ENCODE measurements at places on chromosomes 3 and 15. TPM values are rescaled to one million over a fixed set of nuclear protein-coding genes. Genes with fewer than 3 reads are reported as not detected.
A peak's percentile ranks its signal among the peaks of the same experiment; 100 is the strongest.

- no peak for DNase-seq
- H3K27me3 ChIP-seq = no peaks in the 10 kb centered on the region
- H3K4me3 ChIP-seq = no peak overlapping the region
- H3K4me1 ChIP-seq = peaks cover 5% of the 10 kb centered on the region
- H3K27ac ChIP-seq = no peak overlapping the region
- H3K36me3 ChIP-seq = no peaks in the 10 kb centered on the region
Observed at GRCh38 chr3:123508178-123508577, 59.3 kb upstream of the ADCY5 start.

- H3K4me3 ChIP-seq = peak overlapping the region; percentile 89
- peaks cover 15% of the 10 kb centered on the region for H3K36me3 ChIP-seq
- H3K27me3 ChIP-seq = no peaks in the 10 kb centered on the region
Observed at GRCh38 chr15:44713006-44713966, 2.0 kb downstream of the B2M start.

DNA sequence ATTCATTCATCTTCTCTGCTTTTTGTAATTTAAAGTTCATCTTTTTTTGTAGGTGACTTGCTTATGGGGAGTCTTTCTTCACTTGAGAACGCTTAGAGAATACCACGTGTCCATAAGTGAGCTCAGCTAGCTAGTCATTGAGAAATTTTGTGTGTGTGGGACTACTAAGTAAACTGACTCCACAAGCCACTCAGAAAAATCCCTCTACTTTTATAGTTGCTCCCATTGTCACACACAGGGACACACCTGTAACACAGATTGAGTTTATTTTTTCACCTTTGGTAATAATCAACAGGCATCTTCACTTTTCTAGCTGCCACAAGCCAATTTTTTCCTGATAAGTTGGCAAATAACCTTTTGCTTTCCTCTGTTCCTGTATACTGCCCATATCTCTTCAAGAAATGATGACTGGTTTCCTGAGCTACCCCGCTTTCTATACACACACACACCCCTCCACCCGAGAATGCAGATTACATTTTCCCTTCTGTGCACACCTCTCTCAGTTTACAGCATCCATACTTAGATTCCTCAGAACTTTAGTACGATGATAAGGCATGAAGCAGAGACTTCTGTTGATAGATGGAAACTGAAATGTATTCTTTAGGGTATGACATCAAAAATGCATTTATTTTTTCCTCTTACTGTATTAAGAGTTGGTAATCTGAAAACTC is 4.6 kb downstream of the TSC22D2 start:
- peak overlapping the region; percentile 89 for H3K4me3 ChIP-seq
- H3K36me3 ChIP-seq = no peaks in the 10 kb centered on the region
- DNase-seq = no peak
- no peak overlapping the region for H3K27ac ChIP-seq
- H3K4me1 ChIP-seq = peaks cover 41% of the 10 kb centered on the region

DNA sequence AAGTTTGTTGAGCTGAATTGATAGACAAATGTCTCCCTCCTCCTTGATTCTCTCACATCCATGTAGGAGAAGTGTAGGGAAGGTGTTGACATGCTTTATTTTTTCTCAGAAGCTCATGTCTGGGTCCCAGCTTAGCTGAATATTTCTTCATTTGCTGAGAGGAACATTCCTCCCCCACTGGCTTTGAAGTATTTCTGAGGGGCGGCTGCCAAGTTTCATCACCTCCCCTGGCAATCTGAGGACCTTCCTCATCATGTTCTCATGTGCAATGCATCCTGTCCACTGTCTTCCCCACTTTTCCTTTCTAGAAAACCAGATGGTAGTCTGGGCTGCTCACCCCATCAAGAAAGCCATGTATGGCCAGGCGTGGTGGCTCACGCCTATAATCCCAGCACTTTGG is 168.9 kb upstream of the RGMA start:
- H3K4me1 ChIP-seq = no peaks in the 10 kb centered on the region
- no peak for DNase-seq
- no peak overlapping the region for H3K27ac ChIP-seq
- no peaks in the 10 kb centered on the region for H3K27me3 ChIP-seq

DNA sequence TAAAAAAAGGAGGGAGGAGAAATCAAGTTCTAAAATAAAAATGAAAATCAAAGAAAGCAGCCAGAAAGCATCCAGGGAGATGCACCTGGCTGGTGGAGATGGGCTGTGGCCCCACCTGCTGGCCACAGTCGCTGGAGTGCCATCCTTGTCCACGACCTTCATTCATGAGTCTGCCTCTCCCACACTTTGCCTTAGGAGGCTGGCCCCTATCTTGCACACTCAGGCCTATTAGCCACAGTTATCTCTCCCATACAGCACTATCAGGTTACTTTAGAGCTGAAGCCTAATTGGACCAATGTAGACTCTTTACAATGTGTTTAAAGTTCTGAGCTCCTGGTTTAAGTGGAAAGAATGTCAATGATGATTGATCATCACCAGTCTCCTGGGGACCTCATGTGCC is 392.0 kb upstream of the RORA start:
- H3K4me1 ChIP-seq = no peaks in the 10 kb centered on the region
- no peaks in the 10 kb centered on the region for H3K27me3 ChIP-seq
- H3K27ac ChIP-seq = no peak overlapping the region
- no peak overlapping the region for H3K4me3 ChIP-seq
- no peak for DNase-seq

DNA sequence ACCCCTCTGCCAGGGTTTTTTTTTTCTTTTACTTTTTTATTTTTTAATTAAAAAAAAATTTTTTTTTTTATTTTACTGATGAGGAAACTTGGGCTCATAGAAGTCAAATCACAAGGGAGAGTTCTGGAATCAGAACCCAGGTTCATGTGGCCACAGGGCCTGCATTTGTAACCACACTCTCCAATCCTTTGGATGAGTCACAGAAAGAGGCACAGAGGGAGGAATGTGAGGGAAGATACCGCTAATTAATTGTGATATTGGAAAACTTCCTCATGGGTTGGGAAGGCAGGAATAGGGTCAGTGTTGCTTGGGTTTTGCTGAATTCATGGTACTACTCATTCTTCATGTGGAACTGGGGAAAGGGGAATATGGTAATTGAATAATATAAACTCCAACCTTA is 132.9 kb upstream of the SLC6A11 start:
- H3K27ac ChIP-seq = no peak overlapping the region
- DNase-seq = no peak
- no peaks in the 10 kb centered on the region for H3K4me1 ChIP-seq
- H3K36me3 ChIP-seq = no peaks in the 10 kb centered on the region
- H3K27me3 ChIP-seq = peaks cover 16% of the 10 kb centered on the region
- no peak overlapping the region for H3K4me3 ChIP-seq

- no peaks in the 10 kb centered on the region for H3K4me1 ChIP-seq
- H3K27me3 ChIP-seq = no peaks in the 10 kb centered on the region
- H3K27ac ChIP-seq = no peak overlapping the region
- no peaks in the 10 kb centered on the region for H3K36me3 ChIP-seq
- DNase-seq = no peak
Observed at GRCh38 chr15:27796405-27797320, 302.5 kb downstream of the OCA2 start.

- no peak for DNase-seq
- H3K4me1 ChIP-seq = no peaks in the 10 kb centered on the region
- H3K36me3 ChIP-seq = no peaks in the 10 kb centered on the region
Observed at GRCh38 chr15:62983956-62984355, 58.6 kb upstream of the TPM1 start.

DNA sequence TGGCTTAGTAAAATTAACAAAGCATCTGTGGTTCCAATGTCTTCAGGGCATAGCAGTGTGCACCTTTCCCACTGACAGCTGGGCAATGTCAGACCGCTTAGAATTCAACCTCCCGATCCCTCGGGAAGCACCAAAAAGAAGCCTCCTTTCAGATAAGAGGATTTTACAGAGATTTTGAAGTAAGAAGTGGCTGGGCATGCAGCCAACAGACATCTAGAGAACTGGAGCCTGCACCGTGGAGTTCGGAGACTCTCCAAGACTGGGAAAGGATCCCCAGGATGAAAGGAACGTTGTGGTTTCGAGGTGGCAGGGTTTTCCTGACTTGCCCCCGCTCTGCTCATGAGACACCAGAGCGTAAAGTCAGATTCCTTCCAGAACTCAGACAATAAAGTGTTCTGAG is 5.3 kb downstream of the FAM174B start:
- H3K27me3 ChIP-seq = no peaks in the 10 kb centered on the region
- H3K27ac ChIP-seq = peak overlapping the region; percentile 18
- H3K4me3 ChIP-seq = no peak overlapping the region
- DNase-seq = no peak

DNA sequence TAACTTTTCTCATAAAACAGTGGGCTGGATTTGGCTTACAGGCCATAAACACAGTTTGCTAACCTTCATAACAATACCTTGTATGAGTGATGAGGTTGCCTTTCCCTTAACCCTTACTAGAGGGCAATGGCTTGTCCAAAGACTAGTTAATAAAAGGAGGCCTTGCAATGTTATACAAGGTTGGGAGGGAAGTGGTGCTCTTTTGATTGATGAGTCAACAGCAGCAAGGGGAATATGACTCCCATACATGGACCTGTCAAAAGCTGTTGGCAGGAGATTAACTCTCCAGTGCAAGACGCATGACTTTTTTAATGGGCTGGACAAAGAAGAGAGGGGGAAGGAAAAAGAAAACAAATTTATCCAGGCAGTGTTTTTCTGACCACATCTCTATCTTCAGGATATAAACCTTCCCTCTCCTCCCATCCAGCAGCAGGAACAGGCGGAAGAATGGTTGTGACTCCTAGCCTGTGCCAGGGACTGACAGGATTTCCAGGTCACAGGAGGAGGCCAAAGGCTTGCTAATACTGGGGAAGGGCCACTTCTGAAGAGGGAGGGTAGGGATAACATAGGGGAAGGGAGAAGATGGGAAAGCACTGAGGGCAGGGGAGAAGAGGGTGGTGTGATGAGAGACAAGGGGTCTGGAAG is 35.2 kb upstream of the ARL14 start:
- DNase-seq = no peak
- no peaks in the 10 kb centered on the region for H3K4me1 ChIP-seq
- no peak overlapping the region for H3K4me3 ChIP-seq
- no peak overlapping the region for H3K27ac ChIP-seq
- H3K36me3 ChIP-seq = no peaks in the 10 kb centered on the region
- no peaks in the 10 kb centered on the region for H3K27me3 ChIP-seq

DNA sequence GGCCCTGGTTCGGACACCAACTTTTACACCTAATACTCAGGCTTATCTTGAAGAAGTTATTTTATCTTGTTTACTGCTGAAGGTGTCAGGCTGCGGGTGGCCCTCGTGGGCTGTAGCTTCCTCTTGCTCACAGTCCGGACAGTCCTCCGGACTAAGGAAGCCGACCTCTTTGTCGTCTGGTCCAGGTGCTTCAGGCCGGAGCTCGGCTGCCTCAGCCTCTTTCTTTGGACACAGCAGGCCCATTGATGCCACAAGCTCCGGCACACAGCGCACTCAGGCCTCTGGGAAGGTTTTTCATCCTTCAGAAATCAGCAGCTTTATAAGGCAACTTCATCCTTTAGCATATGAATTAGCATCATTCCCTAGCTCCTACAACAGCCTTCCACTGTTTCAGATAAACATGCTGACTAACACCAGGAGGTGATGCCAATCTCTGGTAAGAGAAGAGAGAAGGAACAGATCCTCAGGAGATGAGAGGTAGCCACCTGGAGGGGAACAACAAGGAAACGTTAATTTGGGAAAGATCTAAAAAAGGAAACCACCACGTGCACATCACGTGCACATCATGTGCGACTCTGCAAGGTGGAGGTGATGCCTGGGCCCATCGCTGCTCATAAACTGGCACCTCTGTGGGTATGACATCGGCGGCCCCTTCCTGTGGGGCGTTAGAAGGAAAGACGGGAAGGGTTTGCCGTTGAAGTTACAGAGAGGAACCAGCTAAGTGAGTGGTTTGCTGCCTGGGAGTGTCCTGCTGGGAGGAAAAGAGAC is 4.4 kb upstream of the CHAC1 start:
- no peaks in the 10 kb centered on the region for H3K27me3 ChIP-seq
- H3K4me3 ChIP-seq = no peak overlapping the region
- no peak overlapping the region for H3K27ac ChIP-seq
- H3K4me1 ChIP-seq = peaks cover 13% of the 10 kb centered on the region

DNA sequence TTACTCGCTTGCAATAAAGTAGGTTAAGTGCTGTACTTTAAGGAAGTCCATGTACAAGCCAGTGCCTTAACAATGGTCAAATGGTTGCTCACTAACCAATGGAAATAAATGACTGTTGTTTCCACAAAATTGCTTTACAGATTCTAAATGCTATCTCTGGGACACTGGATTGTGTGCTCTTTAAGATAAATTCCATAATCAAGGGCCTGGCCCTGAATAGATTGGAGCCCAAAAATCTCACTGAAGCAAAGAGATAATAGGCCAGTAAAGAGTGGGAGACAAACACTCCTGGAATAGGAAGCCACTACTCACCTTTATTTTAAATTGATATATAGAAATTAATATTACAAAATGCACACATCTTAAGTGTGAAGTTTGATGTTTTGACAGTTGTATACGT is 62.4 kb upstream of the GOLGA6B start:
- H3K4me3 ChIP-seq = no peak overlapping the region
- H3K27me3 ChIP-seq = no peaks in the 10 kb centered on the region
- DNase-seq = no peak
- no peaks in the 10 kb centered on the region for H3K36me3 ChIP-seq
- no peaks in the 10 kb centered on the region for H3K4me1 ChIP-seq

- H3K27ac ChIP-seq = peak overlapping the region; percentile 67
- peak; percentile 73 for DNase-seq
- H3K27me3 ChIP-seq = no peaks in the 10 kb centered on the region
Observed at GRCh38 chr3:72591522-72592421, 256.5 kb downstream of the SHQ1 start.

Gene GPR27
- total RNA-seq = 1.4 TPM

Gene CADPS
- 4.1 TPM for total RNA-seq

Gene CALML4
- total RNA-seq = 6.4 TPM

Gene TMOD2
- total RNA-seq = 18.1 TPM
